Spleen (tissue), 13 donors: ENCODE measurements at places on chromosomes 13 and 19. TPM values are rescaled to one million over a fixed set of nuclear protein-coding genes. Genes with fewer than 3 reads are reported as not detected.

- peaks cover 51% of the 10 kb centered on the region for H3K27me3 ChIP-seq
- no peak overlapping the region for H3K27ac ChIP-seq
- H3K4me1 ChIP-seq, result peaks cover 18% of the 10 kb centered on the region
- no peak for DNase-seq
These were observed 2.8 kb upstream of the KLF5 start for GRCh38 chr13:73055813-73056564.

- no peak overlapping the region for H3K27ac ChIP-seq
- H3K4me1 ChIP-seq, result no peaks in the 10 kb centered on the region
- peaks cover 4% of the 10 kb centered on the region for H3K27me3 ChIP-seq
These were observed 49.1 kb upstream of the SOX21 start for GRCh38 chr13:94761407-94761806.

- H3K27me3 ChIP-seq, result no peaks in the 10 kb centered on the region
- H3K4me3 ChIP-seq, result no peak overlapping the region
- H3K36me3 ChIP-seq, result no peaks in the 10 kb centered on the region
- no peaks in the 10 kb centered on the region for H3K4me1 ChIP-seq
These were observed 1301.5 kb upstream of the ATXN8OS start for GRCh38 chr13:68806125-68806524.

GRCh38 chr19:18464646-18465045, 26.7 kb upstream of the ISYNA1 start:
- H3K4me3 ChIP-seq, result no peak overlapping the region
- peak; percentile 79 for DNase-seq
- H3K36me3 ChIP-seq, result peaks cover 71% of the 10 kb centered on the region

- H3K27me3 ChIP-seq, result peaks cover 5% of the 10 kb centered on the region
- no peaks in the 10 kb centered on the region for H3K36me3 ChIP-seq
- no peak overlapping the region for H3K4me3 ChIP-seq
- peaks cover 21% of the 10 kb centered on the region for H3K4me1 ChIP-seq
- H3K27ac ChIP-seq, result no peak overlapping the region
These were observed 4.4 kb downstream of the WASF3 start for GRCh38 chr13:26561651-26562511.

RGL3 gene
- 48.9 TPM for total RNA-seq
